ENCODE measurements at places on chromosomes 3 and 15.

DNA sequence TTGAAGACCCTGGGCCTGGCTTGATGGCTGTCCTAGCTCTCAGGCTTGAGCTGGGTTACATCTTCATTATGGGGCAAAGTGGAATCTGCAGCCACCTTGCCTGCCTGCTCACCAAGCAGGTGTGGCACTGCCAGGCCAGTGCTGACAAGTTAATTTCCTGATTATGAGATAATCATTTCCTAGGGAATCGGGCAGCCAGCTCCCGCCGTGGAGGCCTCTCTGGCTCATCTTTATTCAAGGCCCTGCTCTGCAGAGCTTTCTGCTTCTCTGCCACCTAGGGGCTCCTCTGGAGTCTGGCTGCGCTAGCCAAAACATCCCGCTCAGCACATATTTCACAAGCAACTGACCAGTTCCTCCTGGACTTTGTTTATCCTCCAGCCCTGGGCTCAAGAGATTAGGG lies 9.9 kb downstream of the LOXL1 start:
- DNase-seq: no peak

DNA sequence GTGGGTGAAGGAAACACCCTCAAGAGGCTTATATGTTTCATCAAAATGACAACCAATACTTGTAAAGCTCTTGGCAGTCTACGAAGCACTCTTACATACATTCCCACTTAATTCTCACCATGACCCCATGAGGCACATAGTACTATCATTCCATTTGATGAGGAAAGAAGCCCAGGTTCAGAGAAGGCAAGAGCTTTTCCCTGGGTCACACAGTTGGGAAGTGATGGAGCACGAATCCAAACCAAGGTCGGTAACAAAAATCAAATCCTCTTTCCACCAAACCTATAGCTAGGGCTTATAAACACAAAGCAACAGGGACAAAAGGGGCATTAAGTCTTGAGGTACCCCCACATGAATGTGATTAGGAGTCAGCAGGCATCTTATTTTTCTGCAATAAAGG lies 187.1 kb downstream of the UACA start:
- no peak for DNase-seq

DNA sequence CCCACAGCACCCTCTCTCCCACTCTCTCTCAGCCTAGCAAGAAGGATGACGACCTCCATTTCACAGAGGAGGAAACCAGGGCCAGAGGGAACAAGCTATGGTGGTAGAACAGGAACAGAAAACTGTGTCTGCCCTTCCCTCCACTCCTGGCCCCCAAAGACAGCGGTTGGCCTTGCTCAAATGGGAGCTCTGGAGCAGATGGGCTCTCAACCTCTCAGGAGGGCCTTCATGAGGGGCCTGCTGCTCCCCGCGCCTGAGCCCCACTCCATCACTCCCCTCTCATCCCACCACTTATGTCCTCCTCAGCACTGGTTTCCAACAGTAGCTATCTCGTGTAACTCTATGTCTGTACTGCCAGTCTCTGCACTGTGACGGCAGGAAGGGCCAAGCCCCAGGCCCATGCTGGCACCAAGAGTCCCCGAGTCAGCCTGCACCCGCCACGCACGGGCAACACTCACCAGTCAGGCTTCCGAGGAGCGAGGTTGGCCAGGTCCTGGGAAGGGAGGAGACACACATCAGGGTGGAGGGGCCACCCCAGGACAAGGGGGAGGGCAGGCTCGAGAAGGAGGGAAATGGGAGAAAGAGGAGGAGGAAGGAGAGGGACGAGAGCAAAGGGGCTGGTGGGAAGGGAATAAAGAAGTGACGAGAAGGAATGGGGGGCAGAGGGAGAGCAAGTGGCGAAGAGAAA lies 45.5 kb downstream of the PTH1R start:
- no peak for DNase-seq

DNA sequence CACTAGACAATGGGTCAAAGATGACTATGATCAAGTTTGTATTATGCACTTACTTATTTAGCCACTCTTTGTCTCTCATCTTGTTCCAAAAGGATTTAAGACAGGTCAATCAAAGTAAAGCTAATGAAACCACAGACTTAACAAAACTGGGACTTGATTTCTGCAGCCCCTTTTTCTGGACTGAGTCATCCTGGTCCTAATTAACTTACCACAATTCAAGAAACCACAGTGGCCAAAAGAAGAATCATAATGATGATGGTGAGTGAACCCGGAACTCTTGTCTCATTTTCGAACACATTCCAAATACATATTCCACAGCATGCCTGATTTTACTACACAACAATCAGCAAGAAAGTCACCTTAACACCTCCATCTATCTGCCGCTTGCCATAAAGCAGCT lies 1333.0 kb downstream of the ROBO1 start:
- DNase-seq: no peak

DNA sequence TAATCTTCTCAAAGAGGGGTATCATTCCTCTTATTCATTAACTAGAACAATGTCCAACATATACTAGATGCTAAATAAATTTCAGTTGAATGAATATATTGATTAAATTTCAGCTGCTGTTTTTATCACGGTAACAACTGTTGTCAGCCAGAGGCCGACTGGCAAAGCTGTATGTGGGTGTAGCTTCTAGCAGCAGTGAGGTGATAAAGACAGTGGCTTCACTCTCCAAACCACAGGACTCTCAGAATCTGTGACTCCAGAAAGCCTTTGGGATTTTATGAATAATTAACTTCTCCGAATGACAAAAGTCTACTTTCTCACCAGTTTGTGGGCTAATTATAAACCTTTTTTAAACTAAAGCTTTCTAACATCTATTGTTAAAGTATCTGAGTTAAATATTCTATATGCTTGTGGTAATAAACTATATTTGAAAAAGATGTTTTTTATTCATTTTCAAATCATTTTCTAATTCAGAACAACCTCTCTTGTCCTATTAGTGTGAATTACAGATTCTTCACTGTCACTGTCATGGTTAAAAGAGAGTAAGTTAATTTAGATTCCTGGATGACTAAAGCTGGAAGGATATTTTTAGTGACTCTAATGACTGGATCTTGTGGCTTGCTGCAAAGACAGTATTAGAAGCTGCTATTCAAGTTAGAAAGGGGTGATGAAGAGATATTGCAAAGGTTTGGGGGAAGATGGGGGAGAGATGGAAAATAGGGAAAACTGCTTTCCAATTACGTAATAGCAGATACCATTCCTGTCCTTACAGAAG lies 796.4 kb upstream of the ARPP21 start:
- DNase-seq: no peak

GRCh38 chr3:158308236-158308928 lies 198.5 kb downstream of the RSRC1 start:
- DNase-seq: no peak

- no peak for DNase-seq
Measured at GRCh38 chr3:160403028-160403545, 3.6 kb downstream of the SMC4 start.

DNA sequence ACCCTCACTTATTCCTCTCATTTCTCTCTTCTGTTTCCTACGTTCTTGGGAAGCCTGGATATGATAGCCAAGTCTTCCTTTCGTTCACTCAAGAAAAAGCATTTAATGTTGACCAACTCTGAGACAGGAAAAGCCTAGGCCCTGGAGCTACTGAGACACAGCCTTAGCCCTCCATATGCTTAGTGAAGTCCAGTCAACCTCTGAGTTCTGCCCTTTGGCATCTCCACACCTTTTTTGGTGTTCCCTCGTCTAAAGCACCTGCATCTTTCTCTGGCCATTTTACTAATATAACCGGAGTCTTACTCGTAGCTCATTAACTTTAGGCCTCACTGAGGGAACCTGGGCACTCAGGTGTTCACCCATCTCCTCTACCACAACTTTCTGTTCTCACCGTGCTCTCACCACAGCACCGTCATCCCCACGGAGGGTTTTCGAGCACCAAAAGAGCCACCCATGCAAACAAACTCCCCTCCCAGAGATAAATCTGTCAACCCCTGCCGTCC lies 632 bp downstream of the MTHFS start:
- no peak for DNase-seq

GRCh38 chr3:39112113-39112512 lies 4.6 kb downstream of the TTC21A start:
- no peak for DNase-seq

DNA sequence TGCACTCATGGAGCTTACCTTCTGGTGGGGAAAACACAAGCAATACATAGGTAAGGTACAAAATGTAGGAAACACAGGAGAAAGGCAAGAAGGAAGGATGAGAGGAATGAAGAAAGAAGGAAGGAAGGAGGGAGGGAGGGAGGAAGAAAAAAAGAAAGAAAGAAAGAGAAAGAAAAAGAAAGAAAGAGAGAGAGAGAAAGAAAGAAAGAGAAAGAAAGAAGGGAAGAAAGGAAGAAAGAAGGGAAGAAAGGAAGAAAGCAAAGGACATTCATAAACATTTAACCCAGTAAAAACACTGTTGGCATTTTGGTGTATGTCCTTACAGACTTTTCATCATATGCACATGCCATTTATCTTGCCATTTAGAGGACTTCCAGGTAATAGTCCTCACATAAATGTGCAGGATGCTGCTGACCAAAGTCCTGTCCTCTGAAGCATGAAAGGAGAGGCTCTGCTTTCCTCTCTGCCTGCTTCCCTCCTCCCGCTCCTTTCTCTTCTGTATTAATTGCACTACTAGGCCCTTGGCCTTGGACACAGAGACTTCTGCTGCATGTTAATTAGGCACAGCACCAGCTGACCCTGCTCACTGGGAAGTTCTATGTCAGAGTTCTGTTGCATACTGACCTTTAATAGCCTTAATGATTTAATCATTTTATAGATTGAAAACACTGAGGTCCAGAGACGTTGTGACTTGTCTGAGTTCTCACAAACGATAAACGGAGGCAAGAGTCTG lies 29.7 kb upstream of the NDUFB4 start:
- DNase-seq: no peak

DNA sequence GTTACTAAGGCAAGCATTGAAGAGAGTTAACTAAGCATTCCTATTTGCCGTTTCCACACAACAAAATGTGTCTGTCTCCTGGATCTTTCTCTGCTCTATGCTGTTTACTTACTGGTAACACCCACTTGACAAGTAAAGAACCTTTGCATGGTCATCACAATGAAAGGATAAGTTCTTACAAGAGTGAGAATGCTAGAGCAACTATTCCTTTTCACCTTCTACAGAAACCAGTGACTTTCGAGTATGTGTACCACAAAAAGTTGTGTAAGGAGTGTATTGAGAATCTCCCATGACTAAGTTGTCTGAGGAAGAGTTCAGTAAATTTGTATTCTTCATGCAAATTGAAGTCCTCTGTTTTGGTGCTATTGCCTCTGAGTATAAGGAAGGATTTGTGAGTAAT lies 10.8 kb downstream of the TIPARP start:
- no peak for DNase-seq

GRCh38 chr3:182519569-182519968 lies 273.7 kb upstream of the ATP11B start:
- DNase-seq: no peak

- no peak for DNase-seq
Measured at GRCh38 chr3:105367063-105367405, 325 bp downstream of the ALCAM start.

DNA sequence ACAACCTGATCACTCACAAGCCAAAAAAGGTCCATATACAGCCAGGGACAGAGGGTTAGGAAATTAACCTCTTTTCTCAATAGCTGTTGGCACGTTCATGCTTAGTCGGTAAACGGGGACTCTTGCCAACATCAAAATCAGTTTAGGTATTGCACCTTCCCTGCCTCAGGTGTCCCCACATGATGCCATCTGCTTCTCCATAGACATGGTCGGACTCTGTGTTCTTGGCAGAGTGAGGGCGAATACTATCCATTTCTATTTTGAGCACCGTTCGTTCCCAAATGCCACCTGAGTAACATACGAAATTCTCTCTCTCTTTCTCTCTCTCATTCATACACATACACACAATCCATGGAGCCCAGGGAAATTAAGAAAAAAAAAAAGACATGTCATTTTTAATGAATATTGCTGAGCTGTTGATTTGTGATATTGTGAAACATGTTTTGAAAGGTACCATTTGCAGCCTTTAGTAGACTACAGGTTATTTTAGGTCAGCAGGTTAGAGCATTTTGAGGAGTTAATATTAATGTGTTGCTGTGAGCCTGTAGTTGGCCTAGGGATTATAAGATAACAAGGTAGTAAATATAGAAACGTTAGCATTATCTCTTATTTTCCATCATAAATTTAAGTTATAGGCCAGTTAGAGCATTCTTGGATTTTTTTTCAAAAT lies 78.5 kb downstream of the GHSR start:
- DNase-seq: no peak

GRCh38 chr15:77243135-77243534 lies 172.2 kb upstream of the TSPAN3 start:
- peak; percentile 50 for DNase-seq

DNA sequence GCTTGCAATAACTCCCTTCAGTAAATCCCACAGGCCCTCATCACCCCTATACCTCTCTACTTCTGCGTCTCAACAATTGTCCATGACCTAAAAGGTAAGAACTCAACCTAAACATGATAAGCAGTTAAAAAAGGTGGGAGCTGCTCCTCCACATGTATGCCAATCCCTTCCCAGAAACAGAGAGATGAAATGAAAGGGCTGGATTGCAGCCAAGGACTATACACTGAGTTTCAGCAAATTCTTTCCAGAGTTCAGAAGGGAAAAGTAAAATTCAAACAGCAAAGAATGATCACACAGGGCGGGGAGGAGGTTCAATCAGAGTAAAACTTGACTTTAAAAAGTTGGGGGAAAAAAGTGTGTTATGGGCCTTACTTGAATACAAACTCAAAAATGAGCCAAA lies 27.5 kb downstream of the PLOD2 start:
- no peak for DNase-seq

DNA sequence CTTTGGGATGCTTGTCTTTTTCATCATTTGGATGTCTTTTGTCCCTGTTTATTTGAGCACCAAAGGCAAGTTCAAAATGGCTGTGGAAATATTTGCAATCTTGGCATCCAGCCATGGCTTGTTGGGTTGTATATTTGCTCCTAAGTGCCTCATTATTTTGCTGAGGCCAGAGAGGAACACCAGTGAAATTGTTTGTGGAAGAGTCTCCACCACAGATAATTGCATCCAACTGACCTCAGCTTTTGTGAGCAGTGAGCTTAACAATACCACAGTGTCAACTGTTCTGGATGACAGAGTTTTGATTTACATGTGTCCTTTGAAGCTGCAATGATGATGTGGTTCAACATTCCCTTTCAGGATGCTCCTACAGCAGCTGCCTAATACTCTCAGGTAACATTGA lies 83.0 kb upstream of the KCNAB1 start:
- DNase-seq: no peak

DNA sequence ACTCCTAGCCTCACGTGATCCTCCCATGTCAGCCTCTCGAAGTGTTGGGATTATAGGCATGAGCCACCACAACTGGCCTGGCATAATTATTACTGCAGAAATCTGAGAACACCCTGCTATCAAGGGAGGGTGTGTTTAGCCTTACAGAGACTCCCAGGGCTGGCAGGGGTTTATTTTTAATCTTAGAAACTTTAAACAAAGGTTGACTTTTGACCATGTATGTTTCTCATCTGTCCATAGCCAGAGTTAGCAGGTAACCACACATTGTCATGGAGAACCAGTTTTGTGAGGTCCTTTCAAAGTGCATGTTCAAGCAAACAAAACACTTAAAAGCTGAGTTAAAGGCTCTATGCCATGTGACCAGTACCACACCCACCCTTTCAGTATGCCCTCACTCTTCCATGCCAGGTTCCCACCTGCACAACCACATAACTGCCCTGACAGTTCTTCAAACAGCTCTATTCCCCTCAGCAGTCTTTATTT lies 11.1 kb downstream of the SIAH2 start:
- DNase-seq: no peak

All from NCI-H1048 (cell line).